Muscle of back (tissue), 13 donors: ENCODE measurements at places on chromosomes 6 and 20.
A peak's percentile ranks its signal among the peaks of the same experiment; 100 is the strongest.

DNA sequence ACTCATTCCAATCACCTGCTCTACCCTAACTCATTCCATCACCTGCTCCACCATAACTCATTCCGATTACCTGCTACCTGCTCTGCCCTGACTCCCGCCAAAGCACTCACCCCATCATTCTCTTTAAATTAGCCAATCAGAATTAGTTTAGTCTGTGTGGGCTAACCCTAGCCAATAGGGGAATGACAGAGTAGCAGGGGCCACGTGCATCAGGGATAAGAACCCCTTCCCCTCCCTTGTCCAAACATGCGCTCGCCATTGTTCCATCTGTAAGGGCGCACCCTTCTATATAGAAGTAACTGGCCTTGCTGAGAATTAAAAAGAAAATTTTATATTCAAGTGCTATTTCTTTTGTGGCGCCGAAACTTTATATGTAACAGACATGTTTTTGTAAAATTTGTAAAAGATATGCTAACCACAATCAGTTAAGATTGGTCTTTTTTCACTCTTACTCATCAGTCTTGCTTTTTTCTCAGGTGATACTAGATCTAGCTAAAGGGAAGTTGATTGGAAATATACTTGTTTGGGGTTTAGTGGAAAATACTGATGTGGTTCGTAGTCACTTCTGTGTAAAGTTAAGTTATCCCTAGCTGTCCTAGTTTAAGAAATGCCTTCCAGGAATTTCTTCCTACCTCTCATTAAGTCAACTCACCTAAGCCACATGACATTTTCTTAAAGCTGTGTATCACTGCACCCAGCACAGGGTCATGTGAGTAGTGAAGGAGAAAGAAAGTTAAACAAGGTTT, 16.5 kb downstream of the RTN4IP1 start:
- no peak for DNase-seq

- DNase-seq, result no peak
Measured at GRCh38 chr6:33459226-33459625, 4.8 kb downstream of the ZBTB9 start.

GRCh38 chr6:123747515-123747914, 56.1 kb upstream of the NKAIN2 start:
- DNase-seq, result no peak

DNA sequence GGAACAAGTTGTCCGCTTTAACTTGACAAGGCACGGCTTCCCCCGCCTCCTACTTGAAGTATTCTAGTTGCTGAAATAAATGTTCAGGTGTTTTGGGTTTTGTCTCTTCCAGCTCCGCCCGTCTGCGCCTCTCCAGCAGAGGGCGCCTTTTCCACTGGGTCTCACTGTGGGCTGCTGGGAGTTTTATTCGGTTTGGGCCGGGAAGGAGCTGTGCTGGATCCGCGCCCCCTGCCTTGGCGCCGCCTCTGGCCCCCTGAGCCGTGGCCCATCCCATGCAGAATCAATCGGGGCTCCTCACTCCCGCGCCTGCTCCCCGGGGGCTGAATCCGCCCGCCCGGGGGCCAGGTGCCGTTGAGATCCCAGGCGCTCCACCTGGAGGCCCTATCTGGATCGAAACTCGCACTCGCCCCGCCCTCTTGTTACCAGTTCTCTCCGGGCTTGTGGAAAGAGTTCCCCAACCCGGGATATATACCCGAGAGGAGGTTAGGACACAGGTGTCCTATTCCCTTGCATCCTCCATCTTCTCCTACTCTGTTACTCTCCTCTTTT, 51.0 kb upstream of the TCF21 start:
- DNase-seq, result peak; percentile 18

DNA sequence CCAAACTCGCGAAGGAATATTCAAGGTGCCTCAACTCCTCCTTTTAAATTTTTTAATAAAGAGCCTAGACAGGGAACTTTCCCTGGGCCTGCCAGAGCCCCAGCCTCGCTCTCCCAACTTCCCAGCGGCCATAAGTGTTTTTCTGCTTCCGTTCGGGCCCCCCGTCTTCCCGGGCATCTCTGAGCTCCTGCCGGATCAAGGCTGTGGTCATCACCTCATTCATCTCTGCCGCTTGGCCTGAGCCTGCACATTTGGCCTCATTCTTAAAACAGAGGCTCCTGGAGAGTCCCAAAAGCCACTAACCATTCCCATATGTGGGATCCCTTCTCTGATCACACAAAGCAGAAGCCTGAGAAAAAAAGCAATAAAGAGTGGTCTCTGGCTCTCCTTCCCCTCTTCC, 969.1 kb upstream of the DEFB115 start:
- no peak for DNase-seq

DNA sequence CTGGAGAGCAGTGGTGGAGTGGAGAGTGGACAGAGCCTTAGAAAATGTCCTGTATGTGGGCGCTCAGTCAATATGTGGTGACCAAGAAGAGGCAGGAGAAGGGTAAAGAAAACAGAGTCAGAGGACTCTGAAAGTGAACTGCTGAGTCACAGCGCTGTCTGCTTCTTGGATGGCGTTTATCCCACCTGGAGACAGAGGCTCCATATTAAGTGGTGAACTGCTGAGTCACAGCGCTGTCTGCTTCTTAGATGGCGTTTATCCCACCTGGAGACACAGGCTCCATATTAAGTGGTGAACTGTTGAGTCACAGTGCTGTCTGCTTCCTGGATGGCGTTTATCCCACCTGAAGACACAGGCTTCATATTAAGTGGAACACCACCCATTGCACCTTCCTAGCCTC, 119.3 kb upstream of the RALGAPA2 start:
- no peak for DNase-seq

- no peak for DNase-seq
Measured at GRCh38 chr20:18252597-18253451, 35.5 kb upstream of the ZNF133 start.

DNA sequence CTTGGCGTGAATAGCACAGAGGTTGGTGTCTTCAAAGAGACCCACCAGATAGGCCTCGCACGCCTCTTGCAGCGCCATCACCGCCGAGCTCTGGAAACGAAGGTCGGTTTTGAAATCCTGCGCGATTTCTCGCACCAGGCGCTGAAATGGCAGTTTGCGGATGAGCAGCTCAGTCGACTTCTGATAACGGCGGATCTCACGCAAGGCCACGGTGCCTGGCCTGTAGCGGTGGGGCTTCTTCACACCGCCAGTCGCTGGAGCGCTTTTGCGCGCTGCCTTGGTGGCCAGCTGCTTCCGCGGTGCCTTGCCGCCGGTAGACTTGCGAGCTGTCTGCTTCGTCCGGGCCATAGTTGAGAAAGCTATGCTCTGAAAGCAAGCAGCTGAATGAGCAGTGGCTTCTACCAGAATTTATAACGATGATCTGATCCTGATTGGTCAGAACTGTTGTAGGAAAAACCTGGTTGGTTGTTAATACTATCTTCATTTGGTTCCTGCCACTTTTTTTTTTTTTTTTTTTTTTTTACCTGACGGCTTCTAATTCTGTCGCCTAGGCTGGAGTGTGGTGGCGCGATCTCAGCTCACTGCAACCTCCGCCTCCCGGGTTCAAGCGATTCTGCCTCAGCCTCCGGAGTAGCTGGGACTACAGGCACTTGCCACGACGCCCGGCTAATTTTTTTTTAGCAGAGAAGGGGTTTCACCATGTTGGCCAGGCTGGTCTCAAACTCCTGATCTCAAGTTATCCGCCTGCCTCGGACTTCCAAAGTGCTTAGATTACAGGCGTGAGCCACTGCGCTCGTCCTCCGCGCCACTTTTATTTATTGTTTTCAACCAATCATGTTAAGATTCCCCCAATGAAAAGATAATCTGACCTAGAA, 21.5 kb downstream of the OR2B2 start:
- peak; percentile 91 for DNase-seq

DNA sequence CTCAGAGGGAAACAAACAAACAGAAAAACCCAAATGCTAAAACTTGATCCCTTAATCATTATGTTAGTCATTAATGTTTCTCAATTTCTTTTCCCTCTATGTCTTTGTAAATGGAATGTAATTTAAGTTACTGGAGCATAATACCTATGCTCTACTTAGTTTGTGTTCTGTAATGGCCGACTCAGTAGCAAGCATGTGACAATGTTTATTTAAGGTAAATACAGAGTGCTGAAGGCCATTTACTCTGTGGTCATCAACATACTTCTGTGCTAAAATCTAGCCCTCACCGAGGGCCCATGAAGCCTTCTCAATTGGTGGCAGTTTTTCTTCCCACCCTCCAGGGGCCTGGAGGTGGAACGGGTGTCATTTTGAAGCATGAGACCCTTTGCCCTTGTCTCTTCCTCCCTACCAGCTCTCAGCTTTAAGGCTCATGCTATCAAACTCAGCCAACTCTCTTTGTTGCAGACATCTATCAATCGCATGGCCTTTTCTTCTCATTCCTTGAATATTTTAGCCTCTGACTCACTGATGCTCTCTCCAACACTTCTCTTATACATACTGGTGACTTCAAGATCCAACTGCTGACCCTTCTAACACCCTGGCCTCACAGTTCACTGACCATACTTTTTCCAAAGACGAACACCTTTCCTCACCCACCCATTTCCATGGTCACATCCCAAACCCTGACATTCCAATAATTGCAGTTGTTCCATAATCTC, 48.2 kb downstream of the STX7 start:
- no peak for DNase-seq

DNA sequence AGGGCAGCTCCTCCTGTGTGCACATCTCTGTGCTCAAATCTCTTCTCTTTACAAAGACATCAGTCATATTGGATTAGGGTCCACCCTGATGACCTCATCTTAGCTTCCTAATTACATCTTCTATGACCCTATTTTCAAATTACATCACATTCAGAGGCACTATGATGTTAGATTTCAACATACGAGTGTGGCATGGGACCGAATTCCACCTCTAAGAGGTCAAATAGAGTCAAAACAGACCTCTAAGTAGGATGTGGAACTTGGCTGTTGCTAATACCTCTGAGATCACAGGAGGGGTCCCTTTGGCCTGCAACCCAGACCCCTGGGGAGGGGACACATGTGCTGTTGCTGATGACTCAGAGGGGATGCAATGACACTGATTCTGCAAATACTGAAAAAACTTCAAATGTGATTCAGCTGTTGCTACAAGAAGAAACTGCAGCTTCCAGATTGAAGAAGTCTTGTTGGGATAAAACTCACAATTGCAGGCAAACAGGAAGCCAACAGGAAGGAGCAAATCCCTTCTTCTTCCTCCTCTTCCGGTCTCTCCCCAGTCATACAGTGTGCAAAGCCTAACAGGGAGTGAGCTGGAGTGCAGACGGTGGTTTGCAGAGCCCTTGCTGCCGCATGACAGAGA, 216.2 kb downstream of the MYLK4 start:
- DNase-seq, result no peak

DNA sequence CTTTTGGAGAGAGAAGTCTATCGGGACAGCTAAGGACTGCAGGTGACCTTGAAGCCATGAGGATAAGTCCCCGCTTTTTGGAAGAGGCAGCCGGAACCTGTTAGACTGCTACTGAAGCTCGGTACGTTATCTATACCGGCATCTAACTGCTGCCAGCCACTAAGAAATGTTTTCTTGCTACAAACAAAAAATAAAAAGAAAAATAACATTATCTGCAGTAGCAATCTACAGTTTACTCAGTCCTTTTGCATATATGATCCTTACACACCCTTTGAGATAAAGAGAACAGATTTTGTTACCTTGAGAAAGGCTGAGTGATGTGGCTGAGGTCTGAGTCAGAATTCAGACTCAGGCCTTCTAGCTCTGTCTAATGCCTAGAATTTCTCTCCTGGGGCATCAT, 314.6 kb downstream of the CDH26 start:
- DNase-seq, result no peak

DNA sequence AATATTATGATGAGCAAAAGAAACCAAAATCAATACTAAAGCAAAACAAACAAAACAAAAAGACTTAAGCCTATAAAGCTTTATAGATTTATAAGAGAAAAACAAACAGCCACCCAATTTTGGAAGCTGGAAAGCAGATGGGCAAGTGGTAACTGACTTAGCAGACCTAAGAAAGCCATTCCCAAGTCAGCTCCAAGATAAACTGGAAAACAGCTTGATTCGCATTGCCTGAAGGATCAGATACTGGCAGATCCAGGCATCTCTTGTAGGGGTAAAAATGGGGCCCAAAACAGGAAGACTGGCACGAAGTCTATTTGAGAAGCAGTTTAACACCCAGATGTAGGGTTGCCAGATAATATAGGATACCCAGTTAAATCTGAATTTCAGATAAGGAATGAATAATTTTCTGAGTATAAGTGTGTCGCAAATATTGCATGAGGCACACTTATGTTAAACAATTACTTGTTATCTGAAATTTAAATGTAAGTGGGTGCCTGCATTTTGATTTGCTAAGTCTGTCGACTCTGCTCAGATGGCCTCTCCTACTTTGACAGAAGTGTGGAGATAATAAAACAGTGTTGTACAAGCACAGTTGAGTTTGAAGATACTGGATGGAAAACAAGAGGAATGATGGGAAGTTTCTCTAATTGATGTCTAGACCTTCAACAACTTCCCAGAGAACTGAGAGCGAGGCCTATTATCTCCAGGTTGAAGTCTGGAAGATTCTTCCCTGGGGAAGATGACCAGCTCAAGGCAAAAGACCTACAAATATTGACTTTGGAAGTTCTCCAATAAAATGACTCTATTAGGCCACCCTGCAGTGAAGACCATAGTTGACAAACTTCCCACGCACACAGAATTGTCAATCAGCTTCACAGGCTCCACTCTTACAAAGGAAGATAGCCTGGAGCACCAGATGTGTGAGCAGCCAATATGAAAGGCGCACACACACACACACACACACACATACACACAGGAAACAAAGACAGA, 113.4 kb downstream of the FAM50B start:
- no peak for DNase-seq

DNA sequence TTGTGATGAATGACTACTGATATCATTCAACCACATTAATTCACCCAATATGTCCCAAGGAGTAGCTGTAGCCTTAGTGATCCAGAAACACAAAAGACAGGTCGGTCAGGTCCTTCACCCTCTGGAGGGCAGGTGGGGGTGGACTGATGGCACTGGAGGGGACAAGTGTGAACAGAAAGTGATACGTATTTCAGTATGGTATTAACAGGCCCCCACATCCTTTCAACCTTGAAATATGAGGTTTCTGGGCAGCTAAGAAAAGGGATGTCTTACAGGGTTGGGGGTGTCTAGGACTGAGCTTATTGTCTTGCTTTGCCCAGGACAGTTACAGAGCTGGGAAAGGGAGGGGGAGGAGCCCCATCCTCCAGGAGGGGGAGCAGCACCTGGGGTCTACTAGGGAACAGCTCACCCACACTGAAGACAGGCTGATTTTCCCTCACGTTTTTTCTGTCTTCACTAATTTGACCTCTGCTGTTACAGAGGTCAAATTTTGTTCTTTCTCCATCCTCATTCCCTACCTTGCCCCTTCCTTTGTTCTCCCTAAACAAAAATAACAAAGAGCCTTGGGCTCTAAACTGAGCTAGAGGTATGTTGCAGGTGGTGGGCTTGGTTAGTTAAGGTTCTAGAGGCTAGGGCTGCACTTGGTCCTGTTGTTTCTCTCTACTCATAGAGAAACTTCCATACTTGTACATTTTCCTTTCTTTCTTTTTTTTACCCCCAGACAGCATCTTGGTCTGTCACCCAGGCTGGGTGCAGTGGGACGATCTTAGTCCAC, 38.0 kb upstream of the EEF1A1 start:
- DNase-seq, result no peak
